ENCODE measurements at places on chromosomes 7 and 10.

GRCh38 chr7:151477867-151478266 lies 37.9 kb upstream of the CRYGN start:
- no peak for DNase-seq

GRCh38 chr10:100020142-100020885 lies 10.6 kb upstream of the DNMBP start:
- no peak for DNase-seq

DNA sequence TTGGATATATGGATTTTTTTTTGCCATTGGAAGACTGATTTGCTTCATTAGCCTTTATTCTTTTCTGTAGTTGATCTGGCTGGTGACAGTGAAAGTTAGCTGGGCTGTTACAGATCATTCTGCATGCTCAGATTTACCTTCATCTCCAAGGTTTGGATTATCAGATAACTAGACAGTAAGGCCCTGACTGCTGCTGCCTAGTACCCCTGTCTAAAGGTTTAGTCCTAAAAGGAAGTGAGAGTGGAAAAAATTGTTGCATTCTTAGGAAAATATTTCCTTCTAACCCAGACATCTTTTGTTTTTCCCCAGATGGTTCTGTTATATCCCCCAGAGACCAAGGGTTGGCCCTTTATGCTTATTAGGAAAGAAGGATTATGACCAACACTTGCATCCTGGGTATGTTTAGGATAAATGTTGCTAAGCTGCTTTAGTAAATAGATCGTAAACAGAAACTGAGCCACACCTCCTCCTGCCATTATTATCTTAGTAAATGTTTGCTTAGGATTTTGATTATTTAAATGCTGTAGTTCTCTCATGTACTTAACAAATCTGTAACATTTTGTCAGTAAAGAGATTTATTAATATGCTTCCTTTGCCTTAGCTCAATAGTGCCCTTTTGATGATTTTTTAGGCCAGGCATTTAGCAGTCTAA lies 44.4 kb downstream of the MCU start:
- DNase-seq: no peak

DNA sequence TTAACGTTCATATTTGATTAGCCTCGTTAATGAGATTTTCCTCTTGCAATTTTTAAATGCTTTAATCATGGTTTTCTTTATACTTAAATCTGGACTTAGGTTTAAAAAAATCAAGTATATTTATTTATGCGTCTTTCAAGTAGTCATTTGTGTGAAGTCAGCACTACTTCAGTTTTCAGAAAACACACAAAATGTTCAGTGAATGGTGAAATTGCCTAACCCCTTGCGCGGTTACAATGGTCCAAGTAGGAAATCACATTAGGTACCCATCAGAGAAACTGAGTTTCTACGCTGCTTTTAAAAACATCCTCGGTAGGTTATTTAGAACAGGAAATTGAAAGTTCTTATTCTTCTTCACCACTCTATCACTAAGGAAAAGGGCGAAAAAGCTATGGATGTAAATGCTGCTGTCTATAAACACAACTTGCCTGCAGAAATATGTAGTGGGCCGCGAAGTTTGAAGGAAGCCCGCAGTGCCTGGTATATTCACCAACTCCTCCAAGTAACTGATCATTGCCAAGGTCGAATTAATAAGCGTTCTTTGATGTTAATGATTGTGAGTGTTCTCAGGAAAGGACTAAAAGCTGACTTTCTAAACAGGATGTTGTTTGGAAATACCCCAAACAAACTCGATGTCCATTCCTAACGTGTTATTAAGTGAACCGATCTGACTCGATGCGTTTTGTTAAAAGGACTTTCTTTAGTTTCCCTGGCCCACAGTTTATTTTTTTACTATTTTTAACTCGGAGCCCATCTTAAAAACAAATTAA lies 1.0 kb downstream of the SYPL1 start:
- no peak for DNase-seq

- no peak for DNase-seq
Observed at GRCh38 chr10:110226926-110227641, 19.7 kb downstream of the MXI1 start.

DNA sequence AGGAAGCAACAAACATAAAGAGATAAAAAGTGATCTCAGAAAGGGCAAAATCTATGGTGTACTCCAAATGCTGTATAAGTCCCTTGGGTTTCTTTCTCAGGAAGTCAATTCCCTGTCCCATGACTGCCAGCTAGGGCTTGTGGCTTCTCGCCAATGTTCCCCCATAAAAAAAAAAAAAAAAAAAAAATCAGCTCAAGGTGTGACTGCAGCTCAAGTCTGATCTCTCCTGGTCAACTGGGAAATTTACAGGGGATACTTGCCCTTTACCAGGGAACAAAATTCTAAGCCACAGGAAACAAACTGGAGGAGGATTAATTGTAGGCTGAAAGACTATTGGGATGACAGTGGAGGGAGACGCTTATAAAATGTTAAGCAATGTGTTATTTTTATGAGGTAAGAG lies 76.0 kb downstream of the PCGF5 start:
- DNase-seq: no peak

DNA sequence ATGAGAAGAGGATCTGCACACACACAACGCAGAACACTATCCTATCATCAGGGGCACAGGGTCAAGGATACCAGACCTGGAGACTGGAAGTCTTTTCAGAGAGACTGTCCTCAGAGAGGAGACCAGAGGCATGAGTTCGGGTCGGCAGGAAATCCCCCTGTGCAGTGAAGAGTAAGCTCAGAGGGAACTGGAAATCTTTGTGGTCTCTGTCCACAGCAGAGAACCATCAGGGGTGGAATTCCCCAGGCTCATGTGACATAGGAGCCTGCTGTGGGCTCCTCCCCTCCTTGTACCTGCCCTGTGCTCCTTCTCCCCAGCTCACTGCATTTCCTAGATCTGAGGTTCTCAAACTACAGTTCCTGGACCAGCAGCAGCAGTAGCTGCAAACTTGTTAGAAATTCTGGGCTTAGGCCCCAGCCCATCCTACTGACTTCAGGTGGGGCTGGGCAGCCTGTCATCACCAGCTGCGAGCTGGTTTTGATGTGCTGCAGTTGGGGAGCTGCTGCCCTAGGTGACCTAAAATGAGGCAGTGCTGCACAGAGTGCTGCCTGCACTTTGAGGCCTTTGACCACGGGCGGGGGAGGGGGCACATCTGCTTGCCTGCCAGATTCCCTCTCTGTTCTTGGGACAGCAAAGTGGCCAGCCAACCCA lies 2.4 kb downstream of the ZMIZ2 start:
- no peak for DNase-seq

- DNase-seq: no peak
Observed at GRCh38 chr7:134782121-134782623, 2.7 kb downstream of the CALD1 start.

GRCh38 chr7:46622251-46622650 lies 701.2 kb upstream of the IGFBP3 start:
- no peak for DNase-seq

DNA sequence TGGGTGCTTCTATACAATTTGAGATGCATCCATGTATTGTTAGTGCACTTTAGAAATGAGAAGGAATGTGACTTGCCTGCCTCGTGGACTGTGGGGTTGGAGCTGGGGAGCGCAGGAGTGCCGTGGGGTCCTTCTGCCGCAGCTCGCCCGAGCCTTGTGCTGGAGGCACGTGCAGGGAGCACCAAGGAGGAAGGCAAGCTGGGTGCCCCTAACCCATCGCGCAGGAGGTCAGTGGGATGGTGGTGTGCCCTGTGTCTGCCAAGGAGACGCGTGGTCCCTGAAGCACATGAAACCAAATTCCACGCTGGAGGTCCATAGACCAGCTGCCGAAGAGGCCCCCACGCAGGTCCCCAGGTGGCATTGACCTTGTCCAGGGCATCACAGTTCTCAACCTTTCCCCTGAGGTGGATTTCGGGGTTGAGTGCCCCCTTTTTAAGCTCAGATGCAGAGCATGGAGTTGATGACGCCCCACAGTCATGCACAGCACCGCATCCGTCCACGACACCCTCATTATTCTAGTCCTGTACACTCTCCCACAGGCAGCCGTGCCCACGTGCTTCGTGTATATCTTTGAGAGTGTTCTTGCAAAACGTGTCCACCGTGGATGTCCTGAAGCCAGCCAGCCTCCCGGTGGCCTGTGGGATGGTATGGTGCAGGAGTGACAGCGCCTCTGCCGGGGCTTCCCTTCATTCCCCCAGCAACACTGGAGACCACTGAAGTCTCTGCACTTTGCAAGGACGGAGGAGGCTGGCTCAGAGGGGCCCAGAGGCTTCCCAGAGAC lies 35.5 kb downstream of the FKBP6 start:
- no peak for DNase-seq

DNA sequence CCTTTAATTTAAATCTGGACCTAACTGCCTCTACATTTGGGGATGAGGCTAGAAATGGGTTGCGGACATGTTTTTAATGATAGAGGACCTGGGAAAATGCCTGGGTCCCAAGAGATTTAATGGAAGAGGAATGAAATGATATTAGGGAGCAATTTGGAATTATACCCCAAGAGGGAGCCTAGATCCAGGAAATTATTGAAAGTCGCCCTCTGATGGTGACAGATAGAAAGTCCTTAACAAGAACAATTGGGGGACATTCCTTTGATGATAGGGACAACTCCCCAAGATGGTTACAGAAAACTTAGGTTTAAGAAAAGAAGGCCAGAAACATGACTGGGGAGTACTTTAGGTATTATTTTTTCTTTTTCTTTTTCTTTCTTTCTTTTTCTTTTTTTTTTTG lies 9.5 kb upstream of the TSGA13 start:
- DNase-seq: no peak

GRCh38 chr7:31710171-31710570 lies 23.2 kb downstream of the PPP1R17 start:
- no peak for DNase-seq

GRCh38 chr10:125015356-125015944 lies 73.5 kb downstream of the ZRANB1 start:
- no peak for DNase-seq

- no peak for DNase-seq
Observed at GRCh38 chr7:110043519-110043918, 1047.4 kb upstream of the LRRN3 start.

DNA sequence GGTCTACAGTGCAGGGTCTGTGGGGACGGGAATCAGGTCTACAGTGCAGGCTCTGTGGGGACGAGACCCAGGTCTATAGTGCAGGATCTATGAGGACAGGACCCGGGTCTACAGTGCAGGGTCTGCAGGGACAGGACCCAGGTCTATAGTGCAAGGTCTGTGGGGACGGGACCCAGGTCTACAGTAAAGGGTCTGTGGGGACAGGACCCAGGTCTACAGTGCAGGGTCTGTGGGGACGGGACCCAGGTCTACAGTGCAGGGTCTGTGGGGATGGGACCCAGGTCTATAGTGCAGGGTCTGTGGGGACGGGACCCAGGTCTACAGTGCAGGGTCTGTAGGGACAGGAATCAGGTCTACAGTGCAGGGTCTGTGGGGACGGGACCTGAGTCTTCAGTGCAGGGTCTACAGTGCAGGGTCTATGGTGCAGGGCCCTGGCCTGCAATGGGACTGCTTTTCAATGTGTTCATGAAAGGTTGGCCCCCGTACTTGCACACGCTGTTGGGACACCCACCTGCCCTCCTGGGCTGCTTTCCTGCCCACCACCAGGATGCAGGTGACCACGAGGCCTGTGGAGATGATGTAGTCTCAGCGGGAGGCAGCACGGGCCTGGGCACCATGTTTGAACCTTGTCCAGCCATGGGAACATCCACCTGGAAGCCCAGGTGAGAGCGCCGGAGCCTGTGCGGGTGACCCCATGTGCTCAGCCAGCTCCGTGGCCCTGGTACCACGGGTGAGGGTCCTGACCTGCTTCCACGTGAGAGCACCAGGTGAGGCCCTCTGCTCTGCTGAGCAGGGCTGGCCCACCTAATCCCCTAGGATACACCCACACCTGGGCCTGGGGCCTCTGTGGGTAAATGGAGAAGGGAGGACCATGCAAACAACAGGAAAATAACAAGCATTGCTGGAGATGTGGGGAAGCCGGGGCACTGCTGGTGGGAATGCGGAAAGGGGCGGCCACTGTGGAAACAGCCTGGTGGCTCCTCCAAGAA lies 91.4 kb upstream of the DIP2C start:
- no peak for DNase-seq

GRCh38 chr10:42769673-42770072 lies 12.9 kb upstream of the BMS1 start:
- DNase-seq: no peak

DNA sequence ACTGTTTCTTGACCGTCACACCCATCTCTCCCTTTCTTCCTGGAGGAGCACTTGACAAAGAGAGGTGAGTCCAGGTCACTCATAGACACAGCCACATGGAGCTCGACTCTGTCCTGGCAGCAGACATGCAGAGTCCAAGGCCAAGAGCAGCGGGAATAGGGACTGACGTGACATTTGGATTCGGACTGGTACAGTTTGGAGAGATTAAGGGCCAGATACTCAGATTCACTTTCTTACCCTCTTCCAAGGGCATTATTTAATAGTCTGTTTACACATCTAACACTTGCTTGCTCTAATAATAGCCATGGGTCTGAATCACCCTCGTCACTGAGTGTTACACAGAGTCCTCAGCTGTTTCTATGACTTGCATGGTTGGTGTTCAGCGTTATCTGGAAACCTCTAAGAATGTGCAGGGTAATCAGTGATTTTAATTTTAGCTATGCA lies 39.2 kb upstream of the OTUD1 start:
- DNase-seq: no peak

DNA sequence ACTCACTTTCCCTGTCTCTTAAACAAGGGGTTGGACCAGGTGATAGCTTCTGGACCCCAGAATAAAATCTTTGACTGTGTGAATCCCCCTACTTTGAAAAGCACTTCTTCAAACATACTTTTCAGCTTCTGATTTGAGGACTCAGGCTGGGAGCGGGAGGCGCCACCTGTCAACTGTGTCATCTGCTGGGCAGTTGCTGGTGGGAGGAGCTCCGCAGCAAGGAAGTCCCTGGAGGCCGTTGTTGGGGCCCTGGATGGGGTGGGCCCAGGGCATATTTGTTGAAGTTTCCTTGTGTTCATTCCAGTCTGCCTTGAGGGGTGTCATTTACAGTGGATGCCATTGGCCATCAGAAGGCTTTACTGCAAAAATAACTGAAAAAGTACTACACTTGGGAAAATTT lies 197.7 kb downstream of the CCDC3 start:
- DNase-seq: no peak

DNA sequence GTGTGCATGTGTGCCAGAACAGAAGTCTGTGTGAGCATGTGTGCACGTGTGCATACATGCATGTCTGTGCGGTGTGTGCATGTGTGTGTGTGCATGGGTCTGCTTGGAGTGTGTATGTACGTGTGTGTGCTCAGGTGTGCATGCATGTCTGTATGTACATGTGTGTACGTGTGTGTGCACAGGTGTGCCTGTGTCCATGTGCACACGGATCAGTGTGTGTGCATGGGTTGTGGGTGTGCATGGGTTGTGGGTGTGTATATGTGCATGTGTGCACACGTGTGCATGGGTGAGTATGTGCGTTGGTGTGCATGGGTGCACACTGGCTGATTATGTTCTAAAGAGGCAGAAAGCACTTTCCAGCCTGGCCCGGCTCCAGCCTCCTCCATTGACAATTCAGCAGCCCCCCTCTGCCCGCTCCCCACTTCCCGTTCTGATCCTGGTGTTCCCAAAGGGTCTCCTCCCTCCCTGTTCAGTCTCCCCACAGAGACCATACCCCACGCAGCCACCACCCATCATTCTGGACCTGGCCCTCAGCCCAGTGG lies 44.1 kb upstream of the PDGFA start:
- no peak for DNase-seq
